T-cell (primary cell): ENCODE measurements at places on chromosomes 6 and 20. TPM values are rescaled to one million over a fixed set of nuclear protein-coding genes. Genes with fewer than 3 reads are reported as not detected.
A peak's percentile ranks its signal among the peaks of the same experiment; 100 is the strongest.

DNA sequence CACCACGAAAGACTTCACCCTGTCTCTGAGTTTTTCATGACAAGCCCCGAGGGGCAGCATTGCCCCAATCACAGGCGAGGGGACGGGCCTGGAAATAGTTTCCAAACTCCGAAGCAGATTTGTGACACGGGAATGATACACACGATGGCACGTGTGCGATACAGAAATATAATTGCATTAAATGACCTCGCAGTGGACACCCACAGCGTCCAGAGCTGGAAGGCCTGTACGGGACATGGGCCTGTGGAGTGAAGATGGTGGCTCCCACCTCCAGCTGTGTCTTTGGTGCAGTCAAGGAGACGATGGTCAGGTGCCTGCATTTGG is 43.0 kb downstream of the PMEPA1 start:
- no peak for DNase-seq

NRN1 gene
- total RNA-seq, result not detected

- DNase-seq, result no peak
Observed at GRCh38 chr6:164258421-164258820, 843.9 kb downstream of the QKI start.

DNA sequence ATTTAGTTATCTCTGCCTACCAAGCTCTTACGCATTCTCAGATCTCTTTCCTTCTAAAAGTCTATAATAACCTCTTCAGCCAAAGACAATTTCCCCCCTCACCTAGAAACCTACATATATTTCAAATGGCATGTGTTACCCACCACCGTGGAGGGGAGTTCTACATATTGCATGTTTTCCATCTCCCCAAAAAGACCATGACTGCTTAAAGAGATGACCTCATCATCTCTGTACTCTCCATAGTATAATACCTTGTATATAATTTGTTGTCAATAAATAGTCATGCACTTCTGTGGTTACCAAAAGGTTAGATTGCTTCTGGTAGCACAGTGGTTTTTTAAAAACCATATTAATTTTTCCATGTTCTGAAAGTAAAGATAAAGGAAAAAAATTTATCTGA is 148.4 kb downstream of the TBX18 start:
- no peak for DNase-seq

APCDD1L gene
- total RNA-seq, result not detected

RPL7L1 gene
- 81.3 TPM for total RNA-seq

DNA sequence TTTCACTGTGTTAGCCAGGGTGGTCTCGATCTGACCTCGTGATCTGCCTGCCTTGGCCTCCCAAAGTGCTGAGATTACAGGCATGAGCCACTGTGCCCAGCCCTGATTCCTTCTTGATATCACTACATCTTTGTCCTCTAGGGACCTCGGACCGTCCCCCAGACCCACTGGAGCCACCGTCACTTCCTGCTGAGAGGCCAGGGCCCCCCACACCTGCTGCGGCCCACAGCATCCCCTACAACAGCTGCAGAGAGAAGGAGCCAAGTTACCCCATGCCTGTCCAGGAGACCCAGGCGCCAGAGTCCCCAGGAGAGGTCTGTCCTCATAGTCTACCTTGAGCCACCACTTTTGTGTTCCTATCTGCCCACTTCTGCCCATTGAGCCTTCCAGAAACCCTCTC is 14.6 kb downstream of the MAVS start:
- DNase-seq, result no peak

BNIP5 gene
- 0.09 TPM for total RNA-seq

- DNase-seq, result peak; percentile 60
Observed at GRCh38 chr6:116461932-116462885, 1.0 kb downstream of the CALHM6 start.
